ENCODE measurements at places on chromosomes 3 and 15.
A peak's percentile ranks its signal among the peaks of the same experiment; 100 is the strongest.

GRCh38 chr3:57234613-57235575 is 7.4 kb downstream of the APPL1 start:
- DNase-seq, result no peak

GRCh38 chr3:195403841-195404408 is 38.9 kb downstream of the ACAP2 start:
- no peak for DNase-seq

DNA sequence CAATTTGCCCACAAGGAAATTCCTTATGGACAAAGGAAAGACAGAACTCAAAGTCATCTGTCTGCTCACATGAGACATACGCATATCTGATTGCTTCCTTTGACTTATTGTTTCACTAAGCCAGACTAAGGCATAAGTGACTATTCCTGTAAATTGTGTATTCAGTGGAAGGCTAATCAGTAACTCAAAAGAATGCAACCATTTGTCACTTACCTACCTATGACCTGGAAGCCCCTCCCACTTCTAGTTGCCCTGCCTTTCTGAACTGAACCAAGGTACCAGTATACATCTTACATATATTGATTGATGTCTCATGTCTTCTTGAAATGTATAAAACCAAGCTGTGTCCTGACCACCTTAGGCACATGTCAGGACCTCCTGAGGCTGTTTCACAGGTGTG is 53.5 kb upstream of the PROK2 start:
- DNase-seq, result no peak

DNA sequence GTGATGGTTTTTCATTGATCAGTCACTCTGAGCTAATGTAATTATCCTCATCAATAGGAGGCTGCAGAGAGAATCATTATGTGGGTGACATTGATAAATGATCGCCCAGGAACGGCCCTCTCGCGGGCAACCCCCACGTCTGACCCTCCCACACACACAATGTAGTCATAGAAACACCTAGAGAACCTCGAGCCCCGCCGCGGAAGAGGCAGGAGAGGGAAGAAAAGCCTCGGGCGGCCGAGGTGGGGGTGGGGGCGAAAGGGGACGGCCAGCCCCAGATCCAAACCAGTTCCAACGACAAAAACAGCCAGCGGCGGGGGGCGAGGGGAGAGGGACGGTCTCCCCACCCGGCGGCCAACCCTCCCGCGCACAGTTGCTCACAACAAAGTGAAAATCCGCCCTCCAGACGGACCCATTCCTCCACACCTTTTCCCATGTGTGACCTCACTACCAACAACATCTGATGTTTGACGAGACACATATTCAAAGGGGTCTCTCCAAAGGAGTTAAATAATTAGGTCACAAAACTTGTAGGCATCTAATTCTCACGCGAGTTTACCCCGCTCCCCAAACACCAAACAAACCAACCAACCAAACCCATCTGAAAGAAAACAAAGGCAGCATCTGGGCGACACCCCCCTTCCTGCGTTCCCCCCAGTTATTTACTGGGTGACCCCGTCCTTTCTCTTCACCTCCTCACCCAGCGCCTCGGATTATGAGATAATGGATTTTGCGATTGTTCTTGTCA is 213.0 kb downstream of the MEIS2 start:
- no peak for DNase-seq

DNA sequence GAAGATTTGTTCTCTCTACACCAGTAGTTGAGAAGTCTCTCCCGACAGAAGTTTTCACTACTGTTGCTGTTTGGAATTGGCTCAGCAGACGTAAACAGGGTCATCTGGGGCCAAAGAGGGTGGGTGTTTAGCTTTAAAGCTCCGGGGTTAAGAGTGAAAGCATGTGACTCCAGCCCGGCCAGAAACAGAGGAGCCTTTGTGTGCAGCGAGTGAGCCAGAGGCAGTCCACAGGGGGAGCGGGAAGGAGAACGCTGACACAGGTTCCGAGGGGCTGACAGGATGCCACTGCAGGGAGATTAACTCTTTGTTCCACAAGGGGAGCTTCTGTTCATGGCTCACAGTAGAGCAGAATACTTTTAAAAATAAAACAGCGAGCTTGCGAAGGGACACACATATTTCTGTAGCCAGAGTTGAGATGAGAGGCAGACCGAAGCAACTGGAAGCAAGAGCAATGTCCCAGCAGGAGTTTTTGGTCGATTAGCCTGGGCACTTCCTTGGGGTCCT is 26.9 kb downstream of the BMF start:
- DNase-seq, result peak; percentile 48

- DNase-seq, result no peak
These were observed 78.0 kb upstream of the SNRPA1 start for GRCh38 chr15:101372960-101373525.

- DNase-seq, result no peak
These were observed 530.8 kb downstream of the NSUN3 start for GRCh38 chr3:94593526-94594150.
